HCT116 (cell line): ENCODE measurements at places on chromosomes 5 and 9.

DNA sequence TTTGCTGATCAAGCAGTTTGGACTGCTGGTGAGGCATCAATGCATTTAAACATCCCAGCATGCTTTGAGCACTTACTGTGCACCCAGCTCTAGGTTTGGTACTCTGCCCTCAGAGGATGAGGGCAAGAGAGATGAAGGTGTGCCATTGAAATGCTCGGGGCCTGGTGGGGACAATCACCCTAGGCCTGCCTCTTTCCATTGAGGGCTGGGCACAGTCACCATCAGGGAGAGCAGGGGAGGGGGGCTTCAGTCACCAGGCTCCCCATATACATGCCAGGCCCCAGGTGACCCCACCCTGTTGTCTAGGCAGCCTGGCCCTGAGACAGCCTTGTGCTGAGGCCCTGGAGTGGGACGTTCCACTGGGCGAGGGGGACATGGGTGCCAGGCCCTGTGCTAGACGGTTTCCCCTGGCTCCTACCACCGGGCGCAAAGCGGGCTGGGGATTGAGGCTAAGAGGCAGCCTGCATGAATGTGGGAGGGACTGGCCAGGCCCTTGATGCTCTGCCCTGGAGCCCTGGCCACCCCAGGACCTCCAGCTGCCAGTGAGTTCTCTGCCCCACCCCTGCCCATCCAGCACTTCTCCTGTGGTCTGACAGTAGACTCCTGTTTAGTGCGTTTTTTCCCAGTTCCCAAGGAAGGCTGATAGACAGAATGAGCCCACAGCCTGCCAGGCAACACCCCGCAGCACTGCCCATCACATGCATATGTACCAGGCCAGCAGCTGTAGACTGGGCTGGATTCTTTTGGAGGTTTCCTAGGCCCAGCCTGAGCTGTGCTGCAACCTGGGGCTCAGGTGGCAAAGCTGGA is 18.9 kb downstream of the TCF7 start:
- H3K36me3 ChIP-seq: peaks cover 8% of the 10 kb centered on the region
- DNase-seq: no peak
- H3K4me3 ChIP-seq: no peak overlapping the region

- H3K27ac ChIP-seq: no peak overlapping the region
- H3K4me1 ChIP-seq: no peaks in the 10 kb centered on the region; the same call in 1 of the 2 replicates
- DNase-seq: no peak
Observed at GRCh38 chr5:171619196-171619595, 166.4 kb upstream of the SMIM23 start.

GRCh38 chr5:124461941-124462340 is 284.5 kb downstream of the ZNF608 start:
- no peak overlapping the region for H3K4me3 ChIP-seq
- DNase-seq: no peak
- no peaks in the 10 kb centered on the region for H3K4me1 ChIP-seq

GRCh38 chr9:4496497-4496896 is 6.2 kb downstream of the SLC1A1 start:
- no peak overlapping the region for H3K4me3 ChIP-seq
- H3K4me1 ChIP-seq: no peaks in the 10 kb centered on the region
- H3K36me3 ChIP-seq: no peaks in the 10 kb centered on the region
- no peak overlapping the region for H3K27ac ChIP-seq
- H3K27me3 ChIP-seq: no peaks in the 10 kb centered on the region
- no peak for DNase-seq

DNA sequence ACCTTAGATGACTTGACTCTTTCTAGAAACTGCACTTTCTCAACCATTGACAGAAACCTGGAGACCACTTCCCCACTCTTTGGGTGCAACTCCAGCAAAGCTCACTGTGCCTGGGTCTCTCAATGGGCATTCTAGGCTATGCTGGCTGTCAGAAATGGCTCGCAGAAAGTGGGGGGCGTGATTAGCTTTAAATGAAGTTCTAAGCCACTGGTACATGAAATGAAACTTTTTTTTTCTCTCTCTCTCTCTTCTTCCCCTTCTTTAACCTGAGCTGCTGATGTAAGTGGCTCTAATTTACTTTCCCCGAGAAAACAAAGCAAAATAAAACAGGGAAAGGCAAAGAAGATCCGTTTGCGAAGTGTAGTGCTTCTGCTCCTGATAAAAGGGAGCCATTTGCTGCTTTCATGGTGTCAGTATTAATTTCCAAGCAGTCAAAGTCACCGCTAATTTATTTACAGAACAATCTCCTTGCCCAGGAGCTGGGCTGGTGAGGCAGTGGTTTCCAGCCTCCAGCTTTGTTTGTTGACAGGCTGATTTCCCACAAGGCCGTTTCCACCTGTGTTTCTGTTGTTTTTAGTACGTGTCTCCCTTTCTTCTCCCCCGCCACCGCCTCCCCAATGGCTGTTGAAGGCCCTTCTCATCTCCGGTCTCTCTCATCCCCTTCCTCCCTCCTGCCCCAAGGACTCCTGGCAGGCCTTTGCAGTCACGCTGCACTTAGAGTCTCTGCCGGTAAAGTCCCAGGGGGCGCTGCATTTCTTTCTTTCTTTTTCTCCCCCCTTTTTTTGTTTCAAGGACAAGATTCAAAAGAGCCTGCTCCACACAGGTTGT is 422.9 kb downstream of the EBF1 start:
- H3K27me3 ChIP-seq: peaks cover 29% of the 10 kb centered on the region
- H3K27ac ChIP-seq: no peak overlapping the region
- no peak for DNase-seq
- no peaks in the 10 kb centered on the region for H3K36me3 ChIP-seq
- H3K4me1 ChIP-seq: no peaks in the 10 kb centered on the region
